ENCODE measurements at places on chromosomes 3 and 15.

- no peak for DNase-seq
Measured at GRCh38 chr3:58597770-58598310, 20.6 kb upstream of the FAM107A start.

GRCh38 chr3:32297366-32297765 lies 58.9 kb downstream of the CMTM8 start:
- DNase-seq: no peak

DNA sequence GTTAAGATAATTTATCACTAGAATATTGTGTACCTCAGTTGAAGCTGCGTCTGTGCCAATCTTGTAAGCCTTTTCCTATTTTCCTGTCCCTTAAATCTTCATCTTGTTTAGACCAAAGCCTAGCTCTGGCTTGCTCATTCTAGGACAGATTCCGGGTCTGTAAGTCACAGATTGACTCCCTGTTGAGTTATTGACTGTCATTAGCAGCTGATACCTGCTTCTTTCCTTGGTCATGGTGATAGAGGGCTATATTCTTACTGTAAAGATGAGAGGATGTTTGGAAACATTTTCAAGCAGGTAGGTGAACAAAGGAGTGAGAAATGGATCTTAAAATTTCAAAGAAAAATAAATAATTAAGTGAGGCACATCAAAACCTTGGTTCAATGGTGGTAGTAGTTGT lies 200.2 kb downstream of the KCNH8 start:
- DNase-seq: no peak

GRCh38 chr3:119677641-119677934 lies 382 bp upstream of the COX17 start:
- no peak for DNase-seq

DNA sequence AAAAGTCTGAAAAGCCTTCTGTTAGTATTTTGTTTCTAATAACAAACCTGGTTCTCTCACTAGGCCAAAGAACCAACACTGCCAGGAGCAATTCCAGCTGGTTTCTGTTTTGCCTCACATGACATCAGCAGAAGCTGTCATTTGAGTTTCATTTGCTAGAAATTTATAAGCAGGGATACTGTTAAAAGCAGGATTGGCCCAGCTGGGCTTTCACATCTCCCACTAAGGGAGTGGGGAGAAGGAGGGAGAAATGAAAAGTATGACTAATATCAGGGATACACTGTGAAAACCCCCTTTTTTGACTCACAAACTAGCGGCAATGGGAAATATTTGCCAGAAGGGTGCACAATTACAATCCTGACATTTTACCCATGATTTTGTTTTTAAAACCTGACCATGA lies 5.3 kb downstream of the CCDC80 start:
- no peak for DNase-seq

GRCh38 chr3:44240061-44240460 lies 1.6 kb upstream of the TOPAZ1 start:
- DNase-seq: no peak

DNA sequence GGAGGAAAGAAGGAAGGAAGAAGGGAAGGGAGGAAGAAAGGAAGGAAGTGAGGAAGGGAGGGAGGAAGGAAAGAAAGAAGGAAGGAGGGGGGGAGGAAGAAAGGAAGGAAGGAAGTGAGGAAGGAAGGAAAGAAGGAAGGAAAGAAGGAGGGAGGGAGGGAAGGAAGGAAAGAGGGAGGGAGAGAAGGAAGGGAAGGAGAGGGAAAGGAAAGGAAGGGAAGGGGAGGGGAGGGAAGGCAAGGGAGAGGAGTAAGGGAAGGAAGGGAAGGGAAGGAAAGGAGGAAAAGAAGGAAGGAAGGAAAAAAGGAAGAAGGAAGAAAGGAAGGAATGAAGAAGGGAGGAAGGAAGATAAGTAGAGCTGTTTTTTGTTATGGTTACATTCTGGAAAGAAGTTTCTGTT lies 141.2 kb downstream of the LRRC3B start:
- DNase-seq: no peak

- DNase-seq: no peak
Measured at GRCh38 chr3:138549179-138549977, 44.7 kb downstream of the CEP70 start.

- DNase-seq: no peak
Measured at GRCh38 chr15:100909989-100910955, 8.9 kb upstream of the LRRK1 start.

DNA sequence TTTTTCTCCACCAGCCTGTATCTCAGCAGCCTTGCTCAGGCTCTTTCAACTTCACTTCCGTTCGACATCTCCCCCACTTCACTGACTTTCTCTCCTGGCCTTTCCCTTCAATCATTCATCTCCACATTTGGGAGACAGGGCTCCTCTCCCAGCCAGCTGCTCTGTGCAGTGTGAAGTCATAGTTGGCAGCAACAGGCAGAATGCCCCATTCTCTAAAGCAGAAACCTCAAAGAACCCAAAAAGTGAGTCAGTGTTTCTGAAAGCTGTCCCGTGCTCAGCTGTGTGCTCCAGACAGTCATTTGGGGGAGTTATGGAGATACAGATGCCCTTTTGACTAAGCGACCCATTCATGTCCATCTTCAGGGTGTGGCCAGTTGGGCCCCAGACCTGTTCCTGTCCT lies 54.3 kb downstream of the NTRK3 start:
- no peak for DNase-seq

DNA sequence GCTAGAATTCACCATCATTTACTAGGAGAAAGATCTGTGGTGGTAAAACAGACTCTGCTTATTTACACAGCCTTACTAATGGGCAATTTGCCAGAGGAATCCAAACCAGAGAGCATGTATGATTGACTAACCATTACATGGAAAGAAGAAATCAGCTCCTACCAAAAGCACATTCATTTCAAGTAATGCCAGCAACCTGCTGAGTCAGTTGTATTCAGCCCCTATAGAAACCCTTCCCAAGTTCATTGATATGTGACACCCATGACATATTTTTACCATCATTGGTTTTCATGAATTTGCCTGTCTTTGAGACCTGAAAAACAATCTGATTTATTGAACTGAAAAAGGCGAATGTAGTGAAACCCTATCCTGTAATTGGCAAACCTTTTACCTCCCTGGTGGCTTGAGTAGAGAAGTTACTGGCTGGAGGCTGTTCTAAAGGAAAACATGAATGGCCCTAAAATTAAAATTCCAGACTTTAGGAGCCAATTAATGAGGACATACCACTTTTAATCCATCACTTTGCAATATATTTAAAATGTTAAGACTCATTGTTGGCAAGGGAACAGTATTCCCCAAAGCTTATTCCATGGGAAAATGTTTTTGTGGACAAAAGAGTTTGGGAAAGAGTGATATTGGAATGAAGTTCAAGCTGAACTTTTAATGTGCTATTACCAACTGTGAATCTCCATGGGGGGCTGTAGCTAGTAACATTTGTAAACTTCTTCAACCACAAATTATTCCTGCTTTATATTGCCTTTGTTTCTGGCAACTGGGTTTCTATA lies 542.9 kb downstream of the FHIT start:
- no peak for DNase-seq

GRCh38 chr15:101307048-101307896 lies 12.2 kb upstream of the SNRPA1 start:
- no peak for DNase-seq

GRCh38 chr3:131972550-131972949 lies 62.3 kb downstream of the CPNE4 start:
- DNase-seq: no peak

DNA sequence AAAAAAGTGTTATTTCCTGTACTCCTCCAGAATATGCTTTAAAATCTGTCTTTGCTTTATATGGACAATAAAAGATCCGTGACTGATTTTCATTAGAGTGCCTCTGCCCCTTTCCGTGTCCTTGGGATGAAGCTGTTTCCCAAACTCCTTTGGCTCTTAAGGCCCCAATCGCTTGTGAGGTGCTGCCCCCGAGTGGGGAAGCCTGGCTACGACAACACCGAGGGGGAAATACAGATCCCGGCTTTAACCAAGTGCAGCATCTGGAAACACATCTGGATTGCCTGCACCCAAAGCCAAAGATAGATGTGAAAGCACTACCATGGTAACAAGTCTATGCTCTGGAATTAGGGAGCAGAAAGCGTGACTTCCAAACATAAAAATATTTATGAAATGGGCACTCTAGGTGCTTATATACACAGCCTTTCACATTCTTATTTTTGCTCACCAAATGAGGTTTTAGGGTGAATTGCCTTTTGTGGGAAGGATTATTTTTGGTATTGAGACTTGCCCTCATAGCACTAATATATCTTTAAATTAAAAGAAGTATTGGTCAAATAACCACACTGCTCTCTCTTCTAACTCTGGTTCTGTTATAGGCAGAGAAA lies 40.6 kb upstream of the ADCY5 start:
- DNase-seq: peak; percentile 54

DNA sequence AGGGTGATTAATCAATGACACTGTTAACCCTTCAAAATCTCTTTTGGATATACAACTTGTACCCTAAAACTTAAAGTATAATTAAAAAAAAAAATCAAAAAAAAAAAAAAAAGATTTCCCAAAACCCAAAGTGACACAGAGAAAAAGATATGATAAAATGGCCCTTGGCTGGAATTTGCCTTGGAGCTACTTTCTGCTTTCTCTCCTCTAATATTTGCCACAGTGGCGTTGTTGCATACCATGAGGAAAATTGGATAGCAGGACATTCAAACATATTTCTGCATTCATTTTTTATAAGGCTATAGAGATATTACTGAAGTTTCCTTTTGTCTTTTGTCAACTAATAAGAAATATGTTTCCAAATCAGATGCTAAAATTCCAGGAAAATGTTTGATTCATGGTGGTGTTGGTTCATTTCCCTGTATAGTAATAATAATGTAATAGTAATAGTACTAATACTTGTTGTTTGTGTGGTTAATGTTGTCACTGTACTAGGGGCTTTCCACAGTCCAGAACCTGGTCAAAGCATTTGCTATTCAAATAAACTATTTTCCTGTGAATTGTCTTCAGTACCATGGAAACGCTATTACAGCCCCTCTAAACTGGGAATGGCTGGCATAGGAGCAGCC lies 441.3 kb upstream of the THBS1 start:
- no peak for DNase-seq

DNA sequence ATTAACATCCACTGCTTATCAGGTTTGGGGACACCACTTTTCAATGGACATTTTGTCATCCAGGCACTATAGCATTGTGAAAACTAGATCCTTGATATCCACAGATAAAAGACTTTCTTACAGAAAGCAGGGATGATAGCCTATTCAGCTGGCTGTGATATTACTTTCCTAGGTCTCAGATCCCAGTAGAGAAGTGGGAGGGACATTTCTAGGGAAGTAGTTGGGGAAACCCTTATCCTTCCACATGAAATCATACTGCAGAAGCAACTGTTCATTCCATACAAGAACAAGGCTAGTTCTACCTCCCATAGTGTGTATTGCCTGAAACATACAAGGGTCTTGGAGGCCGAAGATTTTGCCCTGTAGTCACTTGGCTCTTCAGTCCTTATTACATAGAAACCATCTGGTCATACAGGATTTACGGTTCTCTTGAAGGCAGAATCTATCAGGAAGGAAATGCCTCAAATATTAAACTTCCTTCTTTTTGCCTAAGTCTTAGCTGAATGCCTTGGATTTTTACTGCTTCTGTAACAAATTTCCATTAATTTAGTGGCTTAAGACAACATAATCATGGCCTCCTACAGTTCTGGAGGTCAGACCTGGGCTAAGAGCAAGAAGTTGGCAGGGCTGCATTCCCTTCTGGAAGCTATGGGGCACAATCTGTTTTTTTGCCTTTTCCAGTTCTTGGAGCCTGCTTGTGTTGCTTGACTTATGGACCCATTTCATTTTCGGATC lies 119.4 kb downstream of the ECT2 start:
- DNase-seq: no peak

DNA sequence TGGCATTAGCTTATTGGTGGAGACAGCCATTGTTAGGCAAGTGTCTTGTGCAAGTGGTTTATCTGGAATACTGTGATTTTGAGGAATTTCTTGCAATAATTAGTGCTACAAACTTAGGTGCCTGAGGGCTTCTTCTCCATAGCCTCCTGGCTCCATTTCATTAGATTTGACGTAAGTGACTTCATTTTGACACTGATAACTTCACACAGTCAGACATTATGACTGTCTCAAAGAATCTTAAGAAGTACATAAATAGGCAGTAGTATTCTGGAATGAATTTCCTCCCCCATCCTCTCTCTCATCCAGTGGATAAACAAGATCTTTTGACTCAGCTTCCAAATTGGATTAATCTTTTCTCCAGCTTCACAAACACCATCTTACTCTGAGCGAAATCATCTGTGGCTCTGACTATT lies 19.0 kb downstream of the ARL14 start:
- no peak for DNase-seq

- no peak for DNase-seq
Measured at GRCh38 chr15:70643783-70644125, 119.6 kb downstream of the UACA start.

GRCh38 chr3:71956716-71957115 lies 171.8 kb upstream of the PROK2 start:
- DNase-seq: peak; percentile 31

- no peak for DNase-seq
Measured at GRCh38 chr15:73838831-73839426, 34.4 kb upstream of the TBC1D21 start.

DNA sequence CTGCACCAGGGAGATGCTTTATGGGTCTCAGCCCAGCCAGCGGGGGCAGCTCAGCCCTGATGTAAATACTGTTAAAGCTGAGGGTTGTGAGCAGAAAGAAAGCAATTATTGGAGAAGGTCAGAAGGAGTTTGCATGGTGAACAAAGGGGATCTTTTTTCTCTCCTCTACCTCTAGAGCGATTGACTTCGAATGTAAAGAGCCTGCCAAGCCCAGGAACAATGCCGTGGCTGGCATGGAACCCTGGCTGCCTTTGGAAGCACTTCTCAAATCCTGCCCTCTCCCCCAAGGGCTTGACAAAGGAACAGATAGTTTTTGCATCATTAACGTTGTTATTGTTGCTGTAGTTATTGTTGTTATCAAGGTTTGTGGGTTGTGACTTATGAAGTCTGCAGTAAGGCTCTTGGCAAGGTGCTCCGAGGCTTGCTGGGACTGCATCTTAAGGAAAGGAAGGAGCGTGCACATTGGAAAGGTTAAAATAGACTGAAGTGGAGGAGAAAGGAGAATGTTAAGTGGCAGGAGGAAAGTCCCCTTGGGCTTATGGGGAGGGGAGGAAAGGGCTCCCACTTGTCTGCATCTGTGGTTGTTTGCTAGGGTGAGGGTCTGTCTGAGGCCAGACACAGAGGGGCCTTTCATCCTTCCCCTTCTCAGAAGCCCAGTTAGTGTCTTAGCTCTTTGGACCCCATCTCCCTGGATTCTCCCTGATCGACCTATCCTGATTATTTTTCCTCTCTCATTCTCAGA lies 16.7 kb downstream of the PDIA5 start:
- no peak for DNase-seq

GRCh38 chr3:156253150-156253549 lies 132.8 kb downstream of the KCNAB1 start:
- no peak for DNase-seq

GRCh38 chr3:57046101-57046765 lies 14.2 kb upstream of the SPATA12 start:
- DNase-seq: no peak

- DNase-seq: no peak
Measured at GRCh38 chr15:24848050-24848449, 106.7 kb upstream of the SNRPN start.

DNA sequence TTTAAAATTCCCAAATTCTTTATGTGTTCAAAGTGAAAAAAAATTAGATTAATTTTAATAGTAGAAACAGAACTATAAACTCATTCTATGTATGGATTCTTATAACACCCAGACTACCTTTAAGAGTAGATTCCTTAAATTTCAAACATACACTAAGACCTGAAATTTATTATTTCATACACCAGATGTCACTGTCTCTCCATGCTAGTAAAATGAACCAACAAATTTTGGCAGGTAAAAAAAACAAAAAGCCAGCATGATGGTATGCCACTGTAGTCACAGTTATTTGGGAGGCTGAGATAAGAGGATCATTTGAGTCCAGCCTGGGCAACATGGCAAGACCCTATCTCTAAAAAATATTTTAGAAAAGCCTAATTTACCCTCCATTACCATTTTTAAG lies 461.3 kb upstream of the NAALADL2 start:
- DNase-seq: peak; percentile 17
